ENCODE measurements at places on chromosomes 5 and 9.

DNA sequence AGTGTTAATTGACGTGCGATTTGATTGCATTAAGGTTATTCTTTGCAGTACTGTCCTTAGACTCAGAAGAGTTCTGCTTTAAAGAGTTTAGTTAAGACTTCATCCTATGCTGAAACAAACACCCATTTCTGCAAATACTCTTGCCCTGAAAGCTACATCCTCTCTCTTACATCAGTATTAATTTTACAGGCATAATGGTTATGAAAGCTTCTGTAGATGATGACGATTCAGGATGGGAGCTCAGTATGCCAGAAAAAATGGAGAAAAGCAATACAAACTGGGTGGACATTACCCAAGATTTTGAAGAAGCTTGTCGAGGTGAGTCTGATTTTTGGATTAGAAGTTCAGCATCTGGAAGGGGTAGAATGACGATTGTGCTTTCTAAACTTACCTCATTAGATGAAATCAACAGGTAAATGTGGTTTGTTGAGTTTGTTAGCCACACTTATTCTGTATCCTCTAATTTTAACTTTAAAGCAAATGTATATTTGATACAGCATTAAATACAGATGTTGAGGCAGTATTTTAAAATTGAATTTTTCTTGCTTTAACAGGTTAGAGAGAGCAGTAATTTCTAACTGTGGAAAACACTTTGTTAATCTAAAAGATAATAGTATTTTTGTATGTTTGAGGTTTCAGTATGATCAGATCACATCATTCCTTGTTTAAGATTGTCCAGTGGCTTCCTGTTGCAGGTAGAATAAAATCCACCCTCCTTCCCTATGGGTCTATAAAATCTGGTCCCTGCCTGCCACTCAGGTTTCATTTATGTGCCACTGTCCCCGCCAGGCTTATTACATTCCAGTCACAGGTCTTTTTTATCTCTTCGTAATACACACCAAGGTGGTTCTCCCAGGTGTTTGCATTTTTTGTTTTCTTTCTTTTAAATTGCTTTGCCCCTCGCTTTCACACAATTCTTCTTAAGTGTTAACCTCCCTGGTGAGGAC, 1.3 kb downstream of the NAA35 start:
- no peak for DNase-seq

DNA sequence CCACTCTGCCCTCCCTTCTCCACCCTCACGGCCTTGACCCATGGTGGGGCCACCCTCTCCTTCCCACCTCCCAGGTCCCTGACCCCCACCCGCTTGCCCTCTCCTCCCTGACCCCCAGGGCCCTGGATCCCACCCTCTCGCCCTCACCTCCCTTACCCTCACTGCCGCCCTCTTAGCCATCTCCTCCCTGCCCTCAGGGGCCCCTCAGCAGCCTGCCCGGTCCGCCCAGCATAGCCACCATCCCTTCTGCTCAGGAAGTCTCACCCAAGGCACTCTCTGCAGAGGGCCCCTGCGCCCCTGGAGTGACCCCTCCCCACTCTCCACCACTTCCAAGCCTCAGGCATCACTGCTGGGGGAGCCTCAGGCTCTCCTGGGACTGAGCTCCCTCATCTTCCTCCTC, 66.3 kb downstream of the MRPL36 start:
- no peak for DNase-seq

DNA sequence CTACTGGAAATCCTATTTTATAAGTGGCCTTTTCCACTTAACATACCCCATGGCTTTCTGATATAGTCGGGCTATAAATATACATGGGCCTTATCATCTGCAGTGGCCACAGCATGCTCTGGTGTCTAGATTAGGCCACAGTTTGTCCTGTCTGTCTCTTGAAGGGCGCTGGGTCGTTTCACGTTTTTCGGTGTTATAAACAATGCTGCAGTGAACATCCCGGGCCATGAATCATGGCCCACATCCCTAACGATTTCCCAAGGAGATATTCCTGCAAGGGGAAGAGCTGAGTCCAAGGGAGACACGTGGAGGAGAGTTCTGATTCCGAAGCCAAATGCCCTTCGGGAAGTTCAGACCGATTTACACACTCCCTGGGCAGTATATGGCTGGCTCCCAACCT, 8.4 kb downstream of the PLPP7 start:
- DNase-seq = no peak

DNA sequence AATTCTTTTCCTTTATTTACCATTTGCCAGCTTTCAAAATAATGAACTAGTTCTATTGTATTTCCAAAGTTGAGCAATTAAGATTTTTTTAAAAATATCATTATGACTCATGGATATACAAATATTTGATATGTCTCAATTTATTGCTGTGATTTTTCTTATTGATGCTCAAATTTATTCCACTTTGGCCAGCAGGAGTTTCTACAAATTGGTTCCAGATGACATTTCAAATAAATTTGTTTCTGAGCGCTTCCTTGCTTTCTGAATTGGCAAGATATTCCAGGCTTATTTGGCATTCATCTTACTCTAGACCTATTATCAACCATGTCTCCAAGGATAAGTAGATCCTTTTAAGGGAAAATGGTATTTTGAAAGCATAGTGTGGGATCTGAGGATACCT, 58.5 kb upstream of the TJP2 start:
- DNase-seq = no peak

DNA sequence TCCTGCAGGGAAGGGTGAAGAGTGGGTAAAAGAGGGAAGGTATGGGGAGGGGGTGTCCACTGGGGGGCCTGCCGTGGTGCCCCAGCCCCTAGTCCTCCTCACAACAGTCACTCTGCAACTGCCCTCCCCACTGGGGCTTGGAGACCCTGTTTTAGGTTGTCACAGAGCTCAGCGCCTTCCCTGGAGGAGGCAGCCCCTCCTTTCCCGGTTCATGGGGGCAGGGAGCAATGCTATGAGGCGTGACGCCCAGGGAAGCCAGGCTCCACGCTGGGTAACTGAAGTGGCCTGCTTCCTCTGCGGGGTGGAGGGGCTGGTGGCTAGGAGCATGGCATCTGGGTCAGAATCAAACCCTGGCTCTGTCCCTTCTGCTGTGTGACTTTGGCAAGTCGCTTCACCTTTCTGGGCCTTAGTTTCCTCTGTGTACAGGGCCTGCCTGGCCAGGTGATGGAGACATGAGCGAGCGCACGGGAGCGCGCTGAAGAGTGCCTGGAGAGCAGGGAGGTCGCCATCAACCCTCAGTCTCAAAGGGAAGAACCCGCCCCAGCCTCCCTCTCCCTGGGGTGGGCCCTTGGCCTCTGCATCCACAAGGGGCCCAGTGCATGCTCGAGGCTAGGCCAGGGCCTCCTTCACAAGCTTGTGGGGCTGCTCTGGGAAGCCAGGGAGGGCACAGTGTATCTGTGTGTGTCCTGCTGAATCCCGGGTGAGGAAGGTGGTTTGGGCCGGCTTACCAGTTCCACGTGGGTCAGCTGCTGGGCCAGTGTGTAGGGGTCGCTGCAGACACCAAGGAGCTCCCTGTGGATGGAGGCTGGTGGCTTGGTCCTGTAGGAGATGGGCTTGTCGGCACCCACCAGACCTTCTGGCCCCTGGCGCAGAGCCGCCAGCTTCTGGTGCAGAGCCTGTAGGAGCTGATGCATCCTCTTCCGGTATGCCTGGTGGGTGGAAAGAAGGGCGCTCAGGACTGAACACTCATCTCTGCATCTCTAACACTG, 56.4 kb upstream of the RNF130 start:
- no peak for DNase-seq

- DNase-seq = no peak
Observed at GRCh38 chr5:176632745-176633144, 2.3 kb downstream of the EIF4E1B start.

DNA sequence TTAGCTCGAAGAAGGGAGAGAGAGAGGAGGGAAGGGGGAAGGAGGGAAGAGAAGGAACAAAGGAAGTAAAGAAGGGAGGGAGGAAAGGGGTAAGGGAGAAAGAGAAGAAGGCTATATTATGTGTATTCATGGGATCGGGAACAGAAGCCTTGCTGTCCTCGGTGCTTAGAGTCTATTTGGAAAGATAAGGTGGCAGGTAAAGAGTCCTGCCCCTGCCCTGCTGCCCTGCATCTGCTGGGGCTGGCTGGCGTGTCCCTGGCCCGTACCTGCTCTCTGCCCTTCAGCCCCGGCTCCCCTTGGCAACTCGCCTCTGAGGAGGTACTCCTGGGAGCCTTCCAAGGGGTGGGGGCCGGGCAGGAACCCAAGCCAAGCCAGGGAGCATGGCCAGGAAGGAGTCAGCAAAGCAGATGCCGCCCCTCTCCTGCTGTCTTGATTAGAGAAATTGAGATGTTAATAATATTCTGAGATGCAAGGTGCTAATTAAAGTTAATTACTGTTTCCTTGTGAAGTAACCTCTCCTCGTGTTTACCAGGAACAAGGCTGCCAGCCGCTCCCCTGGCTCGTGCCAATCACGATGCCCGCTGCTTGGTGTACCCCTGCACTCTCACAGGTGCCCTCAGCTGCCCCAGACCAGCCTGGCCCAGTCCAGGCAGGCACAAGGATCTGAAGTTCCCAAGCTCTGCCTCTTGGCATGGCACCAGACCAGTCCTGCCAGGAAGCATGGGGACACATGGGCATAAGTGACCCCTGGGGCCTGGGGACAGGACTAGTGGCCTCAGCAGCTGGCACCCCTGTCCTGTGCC, 36.6 kb downstream of the PCDH1 start:
- no peak for DNase-seq

GRCh38 chr5:54040804-54041203, 269.6 kb downstream of the ARL15 start:
- no peak for DNase-seq

DNA sequence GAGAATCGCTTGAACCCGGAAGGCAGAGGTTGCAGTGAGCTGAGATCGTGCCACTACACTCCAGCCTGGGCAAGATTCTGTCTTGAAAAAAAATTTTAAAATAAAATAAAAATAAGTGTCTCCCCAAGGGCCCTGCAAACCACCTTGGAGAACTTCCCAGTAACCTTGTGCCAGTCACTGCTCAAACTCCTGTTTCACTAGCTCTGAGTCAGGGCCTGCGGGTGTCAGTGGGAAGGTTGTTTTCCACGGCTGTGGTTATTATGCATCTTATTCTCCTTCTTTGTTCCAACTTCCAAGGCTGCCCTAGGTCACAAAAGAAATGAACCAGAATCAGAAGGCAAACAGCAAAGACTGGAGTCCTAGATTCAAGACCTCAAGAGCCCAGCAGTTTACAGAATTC, 246.7 kb downstream of the ADAMTSL1 start:
- DNase-seq = no peak

DNA sequence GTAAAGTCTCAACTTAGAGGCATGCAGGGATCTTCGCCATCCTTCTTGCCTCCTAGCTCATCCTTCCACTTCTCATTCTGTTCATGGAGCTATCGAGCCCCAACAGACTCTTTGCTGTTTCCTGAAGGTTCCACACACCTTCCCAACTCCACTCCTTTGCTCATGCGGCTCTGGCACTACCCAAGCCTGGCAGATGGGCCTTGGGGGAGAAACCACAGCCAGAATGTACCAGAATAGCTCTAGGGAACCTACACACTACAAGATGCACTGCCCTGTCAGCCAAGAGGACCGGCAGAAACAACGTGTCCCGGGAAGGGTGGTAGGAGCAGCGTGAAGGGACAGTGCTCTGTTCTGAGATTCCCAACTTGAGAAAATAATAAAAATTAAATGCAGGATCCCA, 178.9 kb downstream of the GABBR2 start:
- no peak for DNase-seq

- no peak for DNase-seq
Observed at GRCh38 chr5:78062645-78063044, 231.9 kb downstream of the AP3B1 start.

DNA sequence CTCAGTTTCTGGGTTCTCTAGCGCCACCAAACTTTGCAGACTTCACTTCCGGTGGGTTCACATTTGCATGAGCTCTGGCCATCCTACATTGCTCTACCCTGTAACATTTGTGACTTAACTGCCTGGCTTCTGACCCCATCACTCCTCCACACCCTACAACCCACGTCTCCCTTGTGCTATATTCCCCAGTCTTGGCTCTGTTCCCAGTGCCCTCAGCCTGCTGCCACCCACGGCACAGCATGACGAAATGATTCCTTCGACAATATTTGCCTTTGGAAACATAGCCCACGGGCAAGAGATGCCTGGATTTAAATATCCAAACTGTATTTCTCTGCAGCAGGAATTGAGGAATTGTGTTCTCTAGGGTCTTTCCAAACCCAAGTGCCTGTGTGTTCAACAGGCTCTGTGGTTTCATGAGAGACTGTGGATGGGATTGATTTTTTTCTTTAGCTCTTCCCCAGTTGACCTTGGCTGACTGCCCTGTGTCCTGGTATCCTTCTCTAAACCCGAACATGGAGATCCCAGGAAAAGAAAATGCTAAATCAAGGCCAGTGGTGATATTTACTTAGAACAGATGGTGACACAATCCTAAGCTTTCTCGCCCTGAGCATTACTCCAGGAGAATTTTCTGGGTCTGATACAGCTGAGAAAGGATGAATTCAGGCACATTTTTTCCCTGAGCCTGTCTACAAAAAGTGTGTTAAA, 44.4 kb upstream of the GRIA1 start:
- no peak for DNase-seq

DNA sequence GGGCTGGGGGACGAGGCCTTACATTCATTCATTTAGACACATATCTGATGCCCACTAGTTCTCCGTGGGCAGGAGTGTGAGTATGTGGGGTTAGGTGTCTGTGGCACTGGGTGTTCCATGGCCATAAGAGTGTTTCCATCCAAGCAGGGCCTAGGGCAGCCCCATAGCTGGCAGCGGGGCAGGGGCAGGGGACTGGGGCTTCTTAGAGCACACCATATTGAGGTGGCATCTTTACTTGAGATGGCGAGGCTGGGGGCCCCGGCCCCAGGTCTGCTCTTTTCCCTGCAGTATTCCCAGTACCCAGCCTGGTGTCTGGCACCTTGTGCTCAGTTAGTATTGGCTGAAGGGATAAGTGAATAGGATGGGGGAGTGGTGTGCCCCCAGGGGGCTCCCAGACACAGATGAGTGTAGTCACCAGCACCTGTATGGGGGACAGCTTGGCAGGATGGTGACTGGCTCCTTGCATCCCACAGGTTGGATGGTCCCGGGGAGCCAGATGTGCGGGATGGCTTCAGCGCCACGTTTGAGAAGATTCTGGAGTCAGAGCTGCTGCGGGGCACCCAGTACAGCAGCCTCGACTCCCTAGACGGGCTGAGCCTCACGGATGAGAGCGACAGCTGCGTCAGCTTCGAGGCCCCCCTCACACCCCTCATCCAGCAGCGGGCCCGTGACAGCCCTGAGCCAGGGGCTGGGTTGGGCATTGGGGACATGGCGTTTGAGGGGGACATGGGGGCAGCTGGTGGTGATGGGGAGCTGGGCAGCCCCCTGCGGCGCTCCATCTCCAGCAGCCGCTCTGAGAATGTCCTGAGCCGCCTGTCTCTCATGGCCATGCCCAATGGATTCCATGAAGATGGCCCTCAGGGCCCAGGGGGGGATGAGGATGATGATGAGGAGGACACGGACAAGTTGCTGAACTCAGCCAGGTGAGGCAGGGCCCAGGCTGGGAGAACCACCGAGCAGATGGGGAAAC, 17.5 kb downstream of the PSD2 start:
- DNase-seq = no peak

DNA sequence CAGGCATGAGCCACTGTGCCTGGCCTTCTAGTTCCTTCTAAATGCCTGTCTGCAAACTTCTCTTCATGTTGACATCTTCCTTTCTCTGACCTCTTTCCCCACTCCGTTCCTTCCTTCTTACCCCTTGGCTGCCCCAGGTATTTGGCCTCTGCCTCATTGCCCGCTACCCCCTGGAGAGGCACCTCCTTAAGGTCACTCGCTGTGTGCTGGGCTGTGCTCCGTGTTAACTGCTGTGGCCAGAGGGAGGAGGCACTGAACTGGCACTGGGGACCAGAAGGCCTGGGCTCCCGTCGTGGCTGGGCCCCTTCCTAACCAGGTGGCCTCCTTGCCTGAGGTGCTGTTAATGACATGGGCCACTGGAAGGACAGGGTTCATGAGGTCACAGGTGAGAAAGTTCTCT, 39.4 kb downstream of the LAMC3 start:
- DNase-seq = no peak
